Dermis microvascular lymphatic vessel endothelial cell (primary cell): ENCODE measurements at places on chromosomes 16 and 17. TPM values are rescaled to one million over a fixed set of nuclear protein-coding genes. Genes with fewer than 3 reads are reported as not detected.

The GRAP gene
- total RNA-seq: 152 and 398 TPM in 2 replicates

The KCNJ12 gene
- 0.25 and 0.26 TPM in 2 replicates for total RNA-seq

The DHRS11 gene
- total RNA-seq: 6.9 and 7.7 TPM in 2 replicates

The CD300H gene
- total RNA-seq: not detected in 2 replicates

The NTN1 gene
- 1.0 and 2.9 TPM in 2 replicates for total RNA-seq

The KRT14 gene
- not detected in 2 replicates for total RNA-seq

The GEMIN4 gene
- 8.6 and 11.9 TPM in 2 replicates for total RNA-seq

The ZNF750 gene
- total RNA-seq: under 0.01 TPM in 2 replicates

The KRTAP2-2 gene
- not detected in 2 replicates for total RNA-seq

The ITGB4 gene
- 16.9 and 37.6 TPM in 2 replicates for total RNA-seq

The CCL18 gene
- total RNA-seq: not detected in 2 replicates

The FBXO39 gene
- 11.6 and 34.6 TPM in 2 replicates for total RNA-seq

The KIF19 gene
- 1.5 and 1.8 TPM in 2 replicates for total RNA-seq

The CDRT15L2 gene
- total RNA-seq: not detected in 2 replicates
